ENCODE measurements at places on chromosomes 4 and X. TPM values are rescaled to one million over a fixed set of nuclear protein-coding genes. Genes with fewer than 3 reads are reported as not detected.

DNA sequence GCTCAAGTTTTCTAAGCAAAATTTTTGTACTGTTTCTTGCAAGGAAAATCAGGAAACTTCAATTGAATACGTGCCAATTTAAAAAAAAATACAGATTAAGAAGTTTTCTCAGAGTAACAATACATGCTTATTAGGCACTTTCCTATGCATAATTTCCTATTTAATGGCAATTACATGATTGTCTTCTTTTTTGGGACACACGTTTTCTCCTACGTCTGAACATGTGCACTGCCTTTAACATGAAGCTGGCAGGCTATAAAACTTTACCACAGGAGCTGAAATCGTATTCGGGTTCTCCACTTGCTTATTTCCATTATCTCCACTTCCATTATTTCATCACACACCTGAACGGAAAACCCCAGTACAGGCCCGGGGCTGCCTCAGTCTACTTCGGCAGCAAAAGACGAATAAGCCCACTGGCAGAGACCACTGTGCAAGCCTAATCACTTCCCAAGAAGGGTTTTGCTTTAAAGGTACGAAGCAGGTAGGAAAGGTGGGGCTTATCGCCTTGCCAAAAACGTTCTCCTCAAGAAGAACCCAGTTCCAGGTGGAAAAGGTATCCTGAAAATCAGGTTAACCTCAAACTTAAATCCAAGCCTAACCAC is 575 bp downstream of the RCHY1 start:
- no peak for DNase-seq

DNA sequence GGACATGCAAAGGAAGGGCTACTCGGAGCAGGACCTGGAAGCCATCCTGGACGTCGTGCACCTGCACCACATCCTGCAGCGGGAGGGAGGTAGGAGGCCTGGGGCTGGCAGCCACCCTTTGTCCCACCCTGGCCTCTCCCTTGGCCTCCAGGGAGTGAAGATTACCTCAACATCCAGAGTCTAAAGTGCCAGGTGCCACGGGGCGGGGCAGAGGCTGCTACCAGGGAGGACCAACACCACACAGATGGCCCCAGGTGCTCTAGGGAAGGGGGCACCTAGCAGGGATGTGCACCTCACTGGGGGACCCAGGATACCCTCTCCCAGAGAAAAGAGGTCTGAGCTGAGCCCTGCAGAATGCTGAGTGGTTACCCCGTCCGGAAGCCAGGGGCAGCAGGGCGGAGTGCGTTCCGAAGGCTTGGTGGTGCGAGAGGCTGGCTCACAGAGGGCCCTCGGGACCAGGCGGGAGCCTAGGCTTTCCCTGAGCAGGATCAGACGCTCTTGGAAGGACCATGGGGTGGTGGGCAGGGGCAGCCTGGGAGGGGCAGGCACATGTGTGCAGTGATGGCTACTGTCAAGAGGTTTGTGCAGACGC is 16.1 kb downstream of the ABCD1 start:
- DNase-seq: no peak

GRCh38 chrX:150790021-150790420 is 96.8 kb downstream of the MTMR1 start:
- DNase-seq: no peak

DNA sequence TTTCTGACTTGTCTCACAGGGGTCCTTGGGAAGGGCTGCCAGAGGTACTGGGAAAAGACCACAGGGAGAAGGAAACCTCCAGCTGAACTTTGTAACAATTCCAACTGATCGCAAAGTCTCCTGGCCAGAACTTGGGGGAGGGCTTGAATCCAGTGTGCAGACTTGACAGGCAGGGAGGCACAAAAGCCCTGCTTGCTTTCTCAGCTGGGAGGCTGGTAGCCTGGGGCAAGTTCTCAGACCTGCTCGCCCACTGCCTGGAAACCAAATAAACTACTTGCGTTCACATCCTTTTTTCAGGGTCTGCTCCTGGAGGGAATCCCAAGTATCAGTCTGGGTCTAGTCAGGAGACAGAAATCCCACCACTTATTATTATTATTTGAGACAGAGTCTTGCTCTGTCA is 48.0 kb upstream of the CASK start:
- DNase-seq: no peak

DNA sequence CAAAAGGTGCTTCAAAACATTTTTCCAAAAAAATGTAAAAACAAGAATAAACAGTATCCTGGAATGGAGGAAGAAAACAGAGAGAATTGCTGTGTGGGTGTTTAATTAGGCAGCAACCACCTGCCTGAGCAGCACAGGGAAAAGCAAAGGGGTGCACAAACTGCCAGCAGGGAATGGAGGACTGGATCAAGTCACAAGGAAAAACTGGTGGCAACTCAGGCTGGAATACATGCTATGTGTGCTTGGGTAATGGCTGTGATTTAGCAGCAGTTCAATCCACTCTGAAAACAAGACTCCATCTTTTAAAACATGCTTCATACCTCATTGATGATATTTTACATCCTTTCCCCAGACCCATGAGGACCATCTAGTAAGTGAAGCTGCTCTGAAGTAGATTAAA is 179.5 kb downstream of the HS6ST2 start:
- DNase-seq: no peak

DNA sequence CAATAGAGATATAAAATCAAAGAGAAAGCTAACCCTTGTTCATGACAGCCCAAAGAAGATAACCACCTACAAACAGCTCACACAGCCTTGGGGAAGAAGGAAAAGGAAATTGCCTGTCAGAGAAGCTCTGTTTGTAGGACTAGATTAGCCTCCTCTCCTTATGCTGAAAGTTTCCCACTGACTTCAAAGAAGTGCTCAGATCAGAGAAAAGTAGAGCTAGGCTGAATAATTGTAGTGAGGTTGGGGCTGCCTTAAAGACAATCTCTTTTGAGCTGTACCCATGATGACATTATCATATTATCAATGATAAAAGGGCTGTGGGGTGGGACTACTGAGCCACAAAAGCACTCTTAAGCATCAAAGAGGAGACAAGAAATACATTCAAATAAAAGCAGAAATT is 223.0 kb upstream of the GALNT7 start:
- DNase-seq: no peak

DNA sequence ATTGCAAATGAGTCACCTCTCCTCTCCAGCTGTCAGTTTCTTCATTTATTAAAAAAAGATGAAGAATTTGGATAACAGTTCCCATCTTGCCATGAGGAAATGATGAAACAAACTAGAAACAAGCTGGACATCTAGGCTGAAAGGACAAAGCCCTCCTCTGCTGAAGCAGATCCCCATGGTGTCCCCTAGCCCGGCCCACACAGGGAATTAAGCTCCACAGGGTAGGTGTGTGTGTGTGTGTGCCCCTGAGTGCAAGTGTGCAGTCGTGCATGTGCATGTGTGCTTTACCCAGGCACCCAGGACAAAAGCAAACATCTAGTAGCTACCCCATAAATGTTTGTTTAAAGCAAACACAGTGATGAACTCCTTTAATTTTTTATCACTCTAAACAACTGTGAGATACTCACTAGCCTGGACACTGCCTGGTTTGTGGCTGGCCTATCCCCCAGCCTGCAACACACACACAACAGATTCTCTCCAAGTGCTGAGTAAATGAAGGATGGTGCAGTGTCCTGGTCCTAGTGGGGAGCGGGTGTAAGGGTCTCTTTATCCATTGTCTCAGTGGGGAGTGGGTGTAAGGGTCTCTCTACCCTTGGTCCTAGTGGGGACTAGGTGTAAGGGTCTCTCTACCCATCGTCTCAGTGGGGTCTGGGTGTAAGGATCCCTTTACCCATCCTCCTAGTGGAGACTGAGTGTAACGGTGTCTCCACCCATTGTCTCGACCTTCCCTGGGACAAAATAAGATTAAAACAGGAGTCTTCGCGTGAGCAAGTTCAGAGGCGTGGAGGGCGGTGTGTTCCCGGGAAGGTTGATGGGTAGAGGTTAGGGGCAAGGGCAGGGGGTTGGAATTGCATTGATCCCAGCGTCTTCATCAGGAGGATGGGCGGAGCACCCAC is 688 bp upstream of the EVC start:
- DNase-seq: no peak

GRCh38 chr4:59223292-59223941 is 1976.7 kb upstream of the ADGRL3 start:
- DNase-seq: no peak

Gene TENT5D
- total RNA-seq: not detected

Gene SSX4B
- total RNA-seq: not detected

Gene H2BW1
- total RNA-seq: not detected

Gene GLRA2
- total RNA-seq: not detected

Gene CENPVL2
- total RNA-seq: not detected
